Glutamatergic neuron (in vitro differentiated cells): ENCODE measurements at places on chromosomes 11 and 22.

DNA sequence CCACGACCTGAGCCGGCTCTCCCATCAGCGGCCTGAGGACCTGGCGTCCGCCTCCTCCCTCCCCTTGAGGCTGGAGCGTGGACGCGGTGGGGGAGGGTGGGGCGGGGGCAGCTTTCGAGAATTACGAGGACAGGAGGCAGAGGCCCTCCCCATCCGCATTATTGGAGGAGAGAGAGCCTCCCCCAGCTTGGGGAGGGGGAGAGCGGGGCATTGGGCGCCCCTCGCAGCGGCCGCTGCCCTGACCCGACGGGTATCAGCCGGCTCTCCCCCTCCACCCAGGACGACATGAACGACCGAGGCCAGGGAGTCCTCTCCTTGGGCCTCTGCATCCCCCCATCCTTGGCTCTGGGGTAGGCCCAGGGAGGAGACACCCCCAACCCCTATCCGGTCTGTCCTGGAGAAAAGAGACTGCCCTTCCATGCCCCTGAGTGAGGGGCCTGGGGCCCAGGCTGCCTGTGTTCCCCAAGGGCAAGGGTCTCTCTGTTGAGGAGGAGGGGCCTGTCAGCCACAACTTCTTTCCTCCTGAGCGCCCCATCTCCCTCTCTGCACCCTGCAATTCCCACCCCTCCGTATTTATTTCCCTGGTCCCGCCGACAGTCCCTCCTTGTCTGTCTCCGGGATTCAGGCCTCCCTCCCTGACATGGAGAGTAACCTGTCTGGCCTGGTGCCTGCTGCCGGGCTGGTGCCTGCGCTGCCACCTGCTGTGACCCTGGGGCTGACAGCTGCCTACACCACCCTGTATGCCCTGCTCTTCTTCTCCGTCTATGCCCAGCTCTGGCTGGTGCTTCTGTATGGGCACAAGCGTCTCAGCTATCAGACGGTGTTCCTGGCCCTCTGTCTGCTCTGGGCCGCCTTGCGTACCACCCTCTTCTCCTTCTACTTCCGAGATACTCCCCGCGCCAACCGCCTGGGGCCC, 495 bp downstream of the GPR137 start:
- no peak for DNase-seq

DNA sequence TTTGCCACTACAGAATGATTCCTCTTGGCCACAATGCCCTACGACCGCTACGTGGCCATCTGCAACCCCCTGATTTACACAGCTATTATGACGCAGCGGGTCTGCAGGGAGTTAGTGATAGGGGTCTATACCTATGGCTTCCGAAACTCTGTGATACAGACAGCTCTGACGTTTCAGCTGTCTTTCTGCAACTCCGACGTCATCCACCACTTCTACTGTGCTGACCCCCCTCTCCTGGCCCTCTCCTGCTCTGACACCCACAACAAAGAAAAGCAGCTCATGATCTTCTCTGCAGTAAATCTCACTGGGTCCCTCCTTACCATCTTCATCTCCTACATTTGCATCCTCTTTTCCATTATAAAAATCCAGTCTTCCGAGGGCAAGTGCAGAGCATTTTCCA, 52.3 kb upstream of the OR5P2 start:
- no peak for DNase-seq

DNA sequence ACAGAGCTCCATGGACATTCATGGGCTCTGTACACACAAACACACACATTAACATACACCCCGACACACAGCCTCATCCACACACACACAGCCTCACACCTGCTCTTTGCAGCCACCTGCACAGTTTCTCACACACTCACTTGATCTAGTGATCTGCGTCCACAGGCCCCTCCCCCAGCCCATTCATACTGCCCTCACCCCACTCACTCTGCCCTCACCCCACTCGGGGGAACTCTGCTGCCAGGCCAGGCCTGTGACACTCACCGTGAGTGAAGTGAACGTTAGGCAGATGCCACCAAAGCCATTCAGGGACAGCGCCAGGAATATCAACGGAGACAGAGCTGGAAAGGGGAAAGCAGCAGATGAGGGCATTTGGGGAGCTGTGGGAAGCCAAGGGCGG, 15.0 kb downstream of the SLC43A1 start:
- DNase-seq: no peak

GRCh38 chr11:16981651-16982194, 32.5 kb downstream of the PLEKHA7 start:
- no peak for DNase-seq

GRCh38 chr22:29151316-29151715, 54.4 kb upstream of the EMID1 start:
- no peak for DNase-seq

GRCh38 chr11:1387961-1388762, 1.6 kb upstream of the BRSK2 start:
- DNase-seq: peak; percentile 24

DNA sequence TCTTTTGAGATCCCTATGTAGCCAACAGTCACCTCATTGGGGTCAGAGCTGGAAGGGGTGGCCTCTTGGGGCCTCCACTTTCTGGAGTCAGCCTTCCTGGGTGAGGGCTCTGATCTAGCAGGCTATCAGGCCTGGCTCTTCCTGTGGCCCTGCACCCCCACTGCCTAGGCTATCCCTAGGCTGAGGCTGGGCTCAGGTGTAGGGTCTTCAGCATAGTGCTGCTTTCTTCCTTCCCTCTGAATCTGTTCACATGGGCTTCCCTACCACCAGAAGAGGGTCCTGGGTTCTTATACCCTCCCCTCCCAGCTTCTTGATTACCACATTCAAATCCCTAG, 456 bp upstream of the SPI1 start:
- DNase-seq: no peak

DNA sequence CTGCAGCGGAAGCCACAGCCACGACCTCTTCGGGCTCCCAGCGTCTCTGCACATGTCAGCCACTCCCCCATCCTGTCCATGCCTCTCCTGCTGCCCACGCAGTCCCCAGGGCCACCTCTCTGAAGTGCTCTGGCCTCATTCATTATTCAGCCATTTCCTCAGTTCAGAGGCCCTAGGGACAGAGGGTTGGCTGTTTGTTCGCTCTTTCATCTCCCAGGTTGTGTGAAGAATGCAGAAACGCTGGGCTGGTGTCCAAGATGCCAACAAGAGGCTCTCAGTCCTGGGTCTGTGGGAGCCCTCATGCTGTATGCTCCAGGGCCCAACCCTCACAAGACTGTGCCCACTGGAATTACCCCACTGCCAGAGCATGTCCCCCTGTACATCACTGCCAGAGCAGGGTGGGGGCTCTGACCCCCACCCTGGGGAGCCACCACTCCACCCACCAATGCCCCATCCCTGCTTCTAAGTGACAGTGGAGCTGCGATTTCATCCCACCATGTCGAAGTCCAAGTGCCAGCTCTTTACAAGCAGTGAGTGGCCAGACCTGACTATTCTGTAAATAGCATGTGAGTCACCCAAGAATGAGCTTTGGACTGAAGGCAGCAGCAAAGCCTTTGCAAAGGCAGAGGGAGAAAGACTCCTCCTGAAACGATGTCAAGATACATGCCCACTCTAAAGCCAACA, 209.6 kb downstream of the BUD13 start:
- peak; percentile 81 for DNase-seq

GRCh38 chr11:75325713-75326438, 25.6 kb downstream of the ARRB1 start:
- DNase-seq: no peak

DNA sequence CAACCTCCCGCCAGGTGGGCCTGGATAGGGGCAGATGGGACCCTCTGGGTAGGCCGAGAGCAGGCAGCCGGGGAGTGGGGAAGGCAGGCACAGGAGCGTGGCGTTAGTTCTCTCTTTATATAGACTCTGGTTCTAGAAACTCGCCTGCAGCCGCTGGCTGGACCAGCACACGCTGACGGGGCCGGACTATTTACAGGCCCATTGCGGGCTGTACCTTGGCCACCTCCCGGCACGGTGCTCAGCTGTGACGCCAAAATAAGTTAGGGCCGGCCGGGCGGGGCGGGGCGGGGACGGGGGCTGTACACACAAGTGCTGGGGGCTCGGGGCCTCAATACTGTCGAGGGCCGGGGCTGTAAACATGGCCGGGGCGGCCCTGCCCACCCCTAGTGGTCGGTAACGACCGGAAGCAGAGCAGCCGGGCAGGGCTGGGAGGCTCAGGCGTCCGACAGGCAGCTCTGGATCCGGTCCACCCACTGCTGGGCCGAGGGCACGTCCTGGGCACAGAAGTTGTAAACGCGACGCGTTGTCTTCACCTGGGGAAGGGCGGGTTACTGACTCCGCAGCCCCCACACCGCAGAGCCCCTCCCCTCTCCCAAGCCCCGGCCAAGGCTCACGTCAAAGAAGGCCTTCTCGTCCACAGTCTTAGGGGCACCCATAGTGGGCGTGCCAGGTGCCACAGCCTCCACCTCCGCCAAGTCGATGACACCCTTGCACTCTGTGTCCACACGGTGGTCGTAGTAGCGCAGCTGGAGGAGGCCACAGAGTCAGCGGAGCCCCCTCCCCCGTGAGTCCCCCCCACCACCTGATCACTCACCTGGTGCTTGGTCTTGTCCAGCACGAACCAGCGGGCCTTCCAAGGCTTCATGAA, 27.9 kb downstream of the SBF1 start:
- no peak for DNase-seq

DNA sequence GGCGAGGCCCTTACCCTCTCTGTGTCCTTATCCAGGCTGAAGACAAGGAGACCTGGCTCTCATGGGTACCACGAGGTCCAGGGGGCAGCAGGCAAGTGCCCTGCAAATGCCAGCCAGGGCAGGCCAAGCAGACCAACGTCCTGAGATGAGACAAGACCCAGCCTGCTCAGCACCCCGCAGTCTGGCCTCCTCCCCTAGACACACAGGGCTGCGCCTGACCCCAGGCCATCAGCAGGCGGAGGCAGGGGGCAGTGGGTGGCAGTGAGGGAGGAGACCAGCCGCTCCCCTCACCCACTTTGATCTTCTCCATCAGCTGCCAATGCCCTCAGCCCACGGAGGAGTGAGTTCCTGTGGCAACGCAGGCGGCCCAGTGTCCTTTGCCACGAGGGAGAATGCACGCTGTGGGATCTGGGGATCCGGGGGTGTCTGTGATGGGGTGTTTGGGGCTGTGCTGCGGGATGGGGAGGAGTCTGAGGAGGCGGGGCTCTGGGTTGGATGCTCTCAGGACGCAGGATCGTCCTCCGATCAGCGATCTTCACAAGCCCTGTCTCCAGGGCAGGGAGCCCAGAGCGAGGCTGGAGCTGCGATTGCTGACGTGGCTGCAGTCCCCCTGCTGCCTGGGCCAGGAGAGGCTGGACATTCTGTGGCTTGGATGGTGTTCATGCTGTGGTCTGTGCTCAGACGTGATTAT, 30.5 kb upstream of the PPARA start:
- no peak for DNase-seq

DNA sequence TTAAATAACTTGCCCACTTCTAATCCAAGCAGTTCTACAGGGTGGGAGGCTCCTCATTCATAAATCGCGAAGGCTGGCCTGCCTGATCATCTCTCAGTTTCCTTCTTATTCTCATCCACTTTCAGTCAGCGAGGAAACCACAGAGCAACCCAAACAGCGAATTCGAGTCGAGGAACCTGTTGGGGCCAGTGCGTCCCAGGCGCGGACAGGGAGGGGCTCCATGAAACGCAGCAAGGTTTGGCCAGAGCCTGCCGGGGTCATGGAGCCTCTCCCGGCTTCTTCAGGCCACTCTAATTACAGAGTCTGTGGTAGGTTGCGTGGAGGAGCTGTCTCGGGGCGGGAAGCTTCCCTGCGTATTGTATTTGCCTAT, 741 bp upstream of the NAV2 start:
- no peak for DNase-seq

DNA sequence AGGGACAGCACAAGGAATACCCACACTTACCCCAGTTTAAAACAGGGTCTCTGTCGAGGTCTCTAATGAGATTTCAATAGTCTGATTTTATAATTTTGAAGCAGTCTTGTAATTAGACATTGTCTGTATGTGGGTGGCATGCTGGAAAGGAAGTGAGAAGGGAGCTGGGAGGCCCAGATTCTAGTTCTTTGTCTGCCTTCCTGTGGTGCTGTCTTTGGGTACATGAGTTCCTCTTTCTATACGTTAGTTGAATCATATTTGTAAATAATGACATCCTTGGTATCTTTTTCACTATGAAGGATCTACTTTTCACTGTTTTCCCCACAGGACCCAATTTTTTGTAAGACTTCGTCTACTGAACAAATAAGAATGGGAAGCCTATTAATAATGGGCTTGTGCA, 42.0 kb upstream of the TENM4 start:
- no peak for DNase-seq

DNA sequence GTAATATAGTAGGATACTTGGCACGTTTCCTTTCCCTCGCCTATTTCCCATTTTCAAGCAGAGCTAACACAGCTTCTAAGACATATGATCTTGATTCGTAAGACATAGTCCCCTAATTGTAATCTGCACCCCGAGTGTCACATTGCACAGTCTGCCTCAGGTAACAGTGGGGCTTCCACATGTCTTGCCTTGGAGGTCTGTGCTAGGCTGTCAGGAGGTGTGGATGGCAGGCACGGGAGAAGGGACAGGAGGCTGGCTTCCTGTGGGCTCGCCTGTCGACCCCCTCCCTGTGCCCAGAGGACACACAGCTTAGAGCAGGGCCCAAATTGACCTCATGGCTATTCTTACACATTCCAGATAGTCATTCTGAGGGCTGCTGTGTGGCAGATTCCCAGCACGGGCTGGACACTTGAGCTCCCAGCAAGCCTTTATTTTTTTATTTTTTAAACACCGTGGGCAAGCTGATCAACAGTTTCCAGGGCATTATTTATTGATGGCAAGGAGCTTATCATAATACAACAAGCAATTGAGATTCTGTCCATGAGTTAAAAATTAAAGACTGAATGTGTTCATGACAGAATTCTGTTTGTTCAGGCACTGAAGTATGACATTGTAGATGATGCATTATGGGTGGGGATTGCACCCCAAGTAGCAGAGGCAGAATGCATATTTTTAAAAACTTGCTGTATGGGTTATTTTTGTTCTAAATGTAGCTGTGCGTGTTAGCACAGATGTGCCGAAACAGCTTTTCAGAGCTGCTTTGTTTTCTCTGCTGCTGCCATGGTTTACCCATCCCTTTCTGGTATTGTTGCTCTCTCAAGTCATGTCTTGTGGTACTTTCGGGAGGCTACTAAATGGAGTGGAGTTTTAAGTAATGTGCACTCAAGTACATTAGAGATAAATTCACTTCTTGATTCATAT, 113.0 kb downstream of the ATXN10 start:
- no peak for DNase-seq

GRCh38 chr11:4092026-4092425, 2.6 kb upstream of the RRM1 start:
- DNase-seq: no peak
